GM23338 (cell line): ENCODE measurements at places on chromosomes 2 and 18. TPM values are rescaled to one million over a fixed set of nuclear protein-coding genes. Genes with fewer than 3 reads are reported as not detected.

DNA sequence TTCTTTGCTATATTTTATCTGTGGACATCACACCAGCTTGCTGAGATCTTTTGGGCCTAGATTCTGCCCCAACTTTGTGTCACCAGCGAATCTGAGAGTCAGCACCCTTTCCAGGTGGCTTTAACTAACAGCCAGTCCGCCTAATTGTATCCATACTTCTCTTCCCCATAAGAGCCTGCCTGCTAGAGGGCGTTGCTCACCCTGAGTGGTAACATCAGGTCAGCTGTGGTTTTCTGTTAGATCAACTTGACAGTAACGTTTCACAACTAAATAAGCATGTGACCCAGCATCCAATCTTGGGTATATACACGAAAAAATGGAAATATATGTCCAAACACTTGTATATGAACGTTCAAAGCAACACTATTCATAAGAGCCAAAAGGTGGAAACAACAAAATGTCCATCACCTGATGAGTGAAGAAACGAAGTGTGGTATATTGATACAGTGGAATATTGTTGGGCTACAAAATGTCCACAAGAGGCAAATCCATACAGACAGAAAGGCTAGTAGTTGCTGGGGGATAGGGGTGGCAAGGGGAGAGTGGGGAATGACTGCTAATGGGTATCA lies 24.9 kb downstream of the EFHD1 start:
- no peaks in the 10 kb centered on the region for H3K4me1 ChIP-seq
- no peak overlapping the region for H3K4me3 ChIP-seq
- H3K36me3 ChIP-seq: no peaks in the 10 kb centered on the region
- peak; percentile 42 for DNase-seq
- no peaks in the 10 kb centered on the region for H3K27me3 ChIP-seq
- no peak overlapping the region for H3K27ac ChIP-seq

- H3K4me3 ChIP-seq: no peak overlapping the region
- H3K27ac ChIP-seq: no peak overlapping the region
- H3K27me3 ChIP-seq: no peaks in the 10 kb centered on the region
- no peaks in the 10 kb centered on the region for H3K36me3 ChIP-seq
- peaks cover 10% of the 10 kb centered on the region; the same call in 1 of the 2 replicates for H3K4me1 ChIP-seq
- DNase-seq: peak; percentile 91
Measured at GRCh38 chr2:14903709-14904374, 271.3 kb downstream of the LRATD1 start.

DNA sequence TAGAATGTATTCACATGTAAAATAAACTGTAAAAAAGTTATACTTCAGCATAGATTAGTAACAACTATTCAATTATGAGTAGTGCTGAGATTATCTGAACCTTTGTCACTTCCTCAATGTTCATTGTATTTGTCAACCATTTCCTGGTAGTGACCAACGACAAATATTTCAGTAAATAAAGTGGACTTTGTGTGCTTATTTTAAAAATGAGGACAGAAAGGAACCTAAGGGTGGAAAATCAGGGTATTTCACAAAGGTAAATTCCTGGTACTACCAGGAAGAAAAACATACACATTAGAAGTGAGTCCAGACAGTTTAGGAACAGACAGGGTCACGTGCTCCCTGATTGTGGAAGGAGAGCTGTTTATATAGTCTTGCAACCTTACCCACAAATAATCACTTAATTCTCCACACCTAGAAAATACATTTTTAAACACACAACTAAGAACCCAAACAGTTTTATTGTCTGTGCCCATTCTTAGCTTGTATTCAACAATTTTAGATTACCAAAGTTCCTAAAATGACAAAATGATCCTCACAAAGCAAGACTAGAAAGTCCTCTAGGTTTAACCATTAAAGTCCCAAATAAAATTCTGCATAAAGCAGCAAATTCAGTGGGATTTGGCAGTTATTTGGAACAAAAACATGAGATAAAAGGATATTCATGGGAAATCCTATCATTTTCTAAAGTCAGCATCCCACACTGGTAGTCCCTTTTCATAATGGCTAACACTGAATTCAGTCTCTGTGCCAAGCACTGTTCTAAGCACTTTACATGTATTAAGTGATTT lies 28.2 kb downstream of the PELI1 start:
- H3K27me3 ChIP-seq: no peaks in the 10 kb centered on the region
- H3K4me3 ChIP-seq: no peak overlapping the region
- 0 out of 2 replicates have a peak overlapping the region, but pooled peaks have one; percentile 14 for H3K27ac ChIP-seq
- H3K36me3 ChIP-seq: no peaks in the 10 kb centered on the region

DNA sequence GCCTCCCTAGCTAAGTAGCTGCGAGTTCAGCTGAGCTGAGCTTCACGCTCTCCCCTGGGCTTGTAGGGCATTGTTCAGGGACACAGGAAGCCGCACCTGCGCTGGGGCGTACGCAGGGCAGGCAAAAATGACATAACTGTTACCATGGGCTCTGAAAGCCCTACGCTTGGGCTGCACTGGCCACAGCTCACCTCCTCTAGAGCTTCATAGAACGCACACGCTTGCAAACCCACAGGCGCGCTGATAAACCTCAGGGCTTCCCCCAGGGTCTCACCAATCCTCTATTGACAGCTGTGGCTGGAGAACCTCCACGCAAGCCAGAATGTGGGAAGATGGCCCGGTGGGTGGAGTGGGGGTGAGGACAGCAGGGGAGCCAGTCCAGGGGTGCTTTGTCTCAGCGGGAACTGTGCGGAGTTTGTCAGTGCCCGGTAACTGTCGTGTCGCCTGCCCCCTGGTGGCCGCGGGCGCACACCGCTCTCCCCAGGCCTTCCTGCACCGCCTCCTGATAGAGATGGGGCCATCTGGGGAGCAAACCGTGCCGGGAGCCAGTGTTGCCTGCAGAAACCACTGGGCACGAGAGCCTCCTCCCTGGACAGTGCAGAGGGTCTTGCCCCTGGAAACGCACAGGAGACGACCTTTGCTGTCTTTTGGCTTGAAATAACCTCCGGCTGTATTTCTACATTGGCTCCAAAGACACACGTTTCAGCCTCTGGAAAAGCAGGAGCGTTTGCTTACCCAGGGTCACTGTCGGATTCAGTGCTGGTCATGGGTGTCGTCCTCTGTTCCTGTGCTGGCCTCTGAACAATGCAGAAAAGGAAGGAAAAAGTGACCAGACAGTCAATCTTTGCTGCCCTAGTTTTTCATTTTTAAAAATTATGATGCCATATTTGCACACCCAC lies 17.0 kb upstream of the CIDEA start:
- no peaks in the 10 kb centered on the region for H3K36me3 ChIP-seq
- peak; percentile 84 for DNase-seq
- no peak overlapping the region for H3K27ac ChIP-seq
- H3K27me3 ChIP-seq: no peaks in the 10 kb centered on the region
- 0 out of 2 replicates have a peak overlapping the region, but pooled peaks have one; percentile 18 for H3K4me3 ChIP-seq

- H3K4me3 ChIP-seq: no peak overlapping the region
- peaks cover 100% of the 10 kb centered on the region for H3K27me3 ChIP-seq
- DNase-seq: no peak
- no peaks in the 10 kb centered on the region for H3K36me3 ChIP-seq
- no peak overlapping the region for H3K27ac ChIP-seq
- H3K4me1 ChIP-seq: peaks cover 44% of the 10 kb centered on the region
Measured at GRCh38 chr2:176132205-176133171, 3.0 kb downstream of the HOXD8 start.

- H3K4me1 ChIP-seq: no peaks in the 10 kb centered on the region
- DNase-seq: no peak
- H3K27me3 ChIP-seq: no peaks in the 10 kb centered on the region
- H3K27ac ChIP-seq: no peak overlapping the region
- H3K4me3 ChIP-seq: no peak overlapping the region
Measured at GRCh38 chr2:28185153-28185552, 207.5 kb upstream of the FOSL2 start.

- no peak for DNase-seq
- peaks cover 4% of the 10 kb centered on the region; the same call in 1 of the 2 replicates for H3K36me3 ChIP-seq
- H3K4me3 ChIP-seq: no peak overlapping the region
Measured at GRCh38 chr2:224498991-224499390, 86.2 kb downstream of the CUL3 start.

GRCh38 chr2:119521433-119522050 lies 2.7 kb downstream of the SCTR start:
- no peak overlapping the region for H3K4me3 ChIP-seq
- H3K4me1 ChIP-seq: peaks cover 12% of the 10 kb centered on the region; the same call in 1 of the 2 replicates
- no peak overlapping the region for H3K27ac ChIP-seq
- H3K36me3 ChIP-seq: no peaks in the 10 kb centered on the region

Gene ZNF638
- 190 and 202 TPM in 2 replicates for total RNA-seq

DNA sequence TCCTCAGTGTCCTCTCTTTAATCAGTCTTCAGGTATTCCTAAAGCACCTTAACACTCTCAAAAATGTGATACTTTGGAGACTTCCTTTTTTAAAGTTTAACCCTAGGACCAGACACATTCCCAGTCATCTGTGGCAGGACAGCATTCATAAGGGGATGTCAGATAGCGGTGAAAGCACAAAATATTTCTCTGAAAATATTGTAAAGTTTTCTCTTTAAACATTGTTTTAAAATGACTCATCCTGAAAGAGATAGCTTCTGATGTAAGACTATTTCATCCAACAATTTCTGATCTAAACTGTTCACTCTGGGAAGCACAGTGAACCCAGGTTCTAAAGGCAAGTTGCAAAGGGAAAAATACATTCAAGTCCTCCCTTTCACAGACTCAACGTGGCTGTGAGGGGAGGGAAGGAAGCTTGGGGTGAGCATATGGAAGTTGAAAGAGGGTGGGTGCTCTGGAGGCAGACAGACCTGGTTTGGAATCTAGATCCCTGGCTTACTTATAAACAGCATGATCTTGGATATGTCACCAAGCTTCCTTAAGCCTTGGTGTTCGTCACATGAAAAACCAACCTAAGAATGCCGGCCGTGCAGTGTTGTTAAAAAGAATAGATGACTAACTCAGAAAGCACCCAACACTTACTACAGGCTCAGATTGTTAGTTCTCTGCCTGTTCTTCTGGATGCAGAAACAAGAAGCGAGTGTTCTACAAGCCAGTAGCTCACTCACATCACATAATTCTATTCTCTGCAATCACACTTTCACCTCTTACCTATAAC lies 12.1 kb downstream of the GALNT14 start:
- no peak overlapping the region for H3K4me3 ChIP-seq
- no peaks in the 10 kb centered on the region for H3K36me3 ChIP-seq
- no peak overlapping the region for H3K27ac ChIP-seq
- H3K27me3 ChIP-seq: no peaks in the 10 kb centered on the region
- H3K4me1 ChIP-seq: peaks cover 14% of the 10 kb centered on the region

Gene ELOA2
- not detected in 2 replicates for total RNA-seq

DNA sequence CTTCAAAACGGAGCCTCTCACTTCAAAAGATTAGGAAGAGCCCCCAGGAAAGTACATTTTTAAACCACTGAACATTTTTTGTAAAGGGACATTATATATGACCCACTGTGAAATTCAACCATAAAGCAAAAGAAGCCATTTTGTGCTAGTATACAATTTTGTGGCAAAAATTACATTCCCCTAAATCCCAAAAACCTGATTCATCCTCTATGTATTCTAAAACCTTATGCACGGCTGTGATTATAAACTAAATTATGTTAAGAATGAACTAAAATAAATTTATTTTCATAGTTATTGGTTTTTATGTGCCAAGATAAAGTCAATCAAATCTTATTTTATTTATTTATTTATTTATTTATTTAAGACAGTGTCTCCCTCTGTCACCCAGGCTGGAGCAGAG lies 48.5 kb downstream of the RTN4 start:
- H3K4me3 ChIP-seq: no peak overlapping the region
- H3K36me3 ChIP-seq: no peaks in the 10 kb centered on the region; the same call in 1 of the 2 replicates
- no peaks in the 10 kb centered on the region for H3K27me3 ChIP-seq
- peaks cover 40% of the 10 kb centered on the region for H3K4me1 ChIP-seq
- 0 out of 2 replicates have a peak overlapping the region, but pooled peaks have one; percentile 12 for H3K27ac ChIP-seq
- DNase-seq: no peak

Gene EMILIN1
- total RNA-seq: 4.8 and 15.4 TPM in 2 replicates

DNA sequence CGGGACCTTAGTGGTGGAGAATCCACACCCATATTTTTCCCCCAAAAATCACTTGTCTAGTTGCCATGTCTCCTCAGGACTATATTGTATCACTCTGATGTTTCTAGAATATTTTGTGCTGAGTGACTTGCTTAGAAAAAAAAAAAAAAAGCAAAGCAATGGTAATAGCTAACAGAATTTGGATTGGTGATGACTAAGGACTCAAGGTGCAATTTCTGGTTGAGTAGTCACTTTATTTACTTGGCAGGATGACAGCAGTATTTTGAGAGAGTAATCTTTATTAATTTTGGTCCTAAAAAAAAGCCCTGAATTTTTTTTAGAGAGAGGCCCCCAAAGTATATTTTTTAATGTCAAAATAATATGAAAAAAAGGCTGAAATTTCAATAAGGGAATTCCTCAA lies 32.8 kb upstream of the MYO3B start:
- no peaks in the 10 kb centered on the region for H3K4me1 ChIP-seq
- no peak for DNase-seq
- no peak overlapping the region for H3K4me3 ChIP-seq
- no peak overlapping the region for H3K27ac ChIP-seq
- H3K27me3 ChIP-seq: no peaks in the 10 kb centered on the region
- peaks cover 5% of the 10 kb centered on the region; the same call in 1 of the 2 replicates for H3K36me3 ChIP-seq

Gene CRYGD
- 3.0 and 3.4 TPM in 2 replicates for total RNA-seq

- H3K4me3 ChIP-seq: no peak overlapping the region
- no peaks in the 10 kb centered on the region for H3K4me1 ChIP-seq
- no peaks in the 10 kb centered on the region for H3K36me3 ChIP-seq
- no peak overlapping the region for H3K27ac ChIP-seq
Measured at GRCh38 chr2:38907743-38908562, 18.3 kb downstream of the ARHGEF33 start.

Gene IL36G
- total RNA-seq: 0.70 TPM in 1 of 2 replicates, not detected in the other
